Stimulated activated CD4-positive, alpha-beta T cell treated with anti-CD3 and anti-CD28 coated beads, Interleukin-1b, Interleukin-23, amount 100 ng/mL, for 4 hours (primary cell): ENCODE measurements at places on chromosomes 5 and 9.

DNA sequence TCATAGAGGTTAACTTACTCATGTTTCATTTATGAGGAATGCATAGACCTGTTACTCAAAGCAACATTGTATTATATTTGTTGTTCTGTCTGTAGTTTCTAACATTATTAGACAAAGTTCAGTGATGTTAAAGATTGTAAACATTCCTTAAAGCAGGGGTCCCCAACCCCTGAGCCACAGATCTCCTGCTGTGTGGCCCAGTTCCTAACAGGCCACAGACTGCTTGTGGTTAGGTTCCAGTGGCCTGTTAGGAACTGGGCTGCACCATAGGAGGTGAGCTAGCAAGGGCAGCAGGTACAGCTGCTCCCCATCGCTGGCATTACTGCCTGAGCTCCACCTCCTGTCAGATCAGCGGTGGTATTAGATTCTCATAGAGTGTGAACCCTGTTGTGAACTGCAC is 181.1 kb downstream of the KDM4C start:
- DNase-seq: no peak

GRCh38 chr9:28616310-28616709 is 1043.0 kb upstream of the C9orf72 start:
- no peak for DNase-seq

GRCh38 chr9:117021906-117022305 is 334.8 kb downstream of the TRIM32 start:
- no peak for DNase-seq

DNA sequence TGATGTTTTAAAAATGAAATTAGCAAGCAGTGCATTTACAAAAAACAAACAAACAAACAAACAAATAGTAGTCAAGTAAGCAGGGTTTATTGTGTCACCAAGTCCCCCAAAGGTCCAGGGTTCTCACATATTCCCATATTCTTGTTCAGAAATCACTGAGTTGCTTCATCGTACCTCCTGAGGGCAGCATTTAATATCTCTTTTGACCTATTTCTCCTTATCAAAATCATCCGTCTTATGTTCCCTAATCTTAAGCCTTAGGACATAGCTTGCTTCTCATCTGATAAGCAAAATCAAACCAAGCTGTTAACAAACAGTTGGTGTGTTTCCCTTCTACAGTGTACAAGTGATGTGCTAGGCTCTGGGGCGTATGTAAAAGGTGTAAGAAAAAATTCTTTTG is 109.5 kb upstream of the MAN2A1 start:
- DNase-seq: no peak

DNA sequence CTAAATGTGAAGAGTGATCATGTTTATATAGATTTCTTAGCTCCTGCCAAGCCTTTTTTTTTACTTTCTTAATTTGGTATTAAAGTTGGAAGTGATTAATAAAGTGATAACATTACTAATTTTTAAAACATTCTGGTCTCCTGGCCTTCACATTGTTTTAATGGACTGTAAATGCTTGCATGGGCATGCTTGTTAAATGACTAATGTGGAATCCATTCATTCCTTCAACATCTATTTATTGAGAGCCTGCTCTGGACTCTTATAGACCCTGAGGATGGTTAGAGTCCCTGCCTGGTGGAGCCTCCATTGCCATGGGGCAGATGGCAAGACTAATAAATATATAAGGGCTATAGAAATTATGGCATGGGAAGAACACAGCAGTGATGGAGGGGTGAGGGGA is 103.5 kb downstream of the NTRK2 start:
- no peak for DNase-seq

DNA sequence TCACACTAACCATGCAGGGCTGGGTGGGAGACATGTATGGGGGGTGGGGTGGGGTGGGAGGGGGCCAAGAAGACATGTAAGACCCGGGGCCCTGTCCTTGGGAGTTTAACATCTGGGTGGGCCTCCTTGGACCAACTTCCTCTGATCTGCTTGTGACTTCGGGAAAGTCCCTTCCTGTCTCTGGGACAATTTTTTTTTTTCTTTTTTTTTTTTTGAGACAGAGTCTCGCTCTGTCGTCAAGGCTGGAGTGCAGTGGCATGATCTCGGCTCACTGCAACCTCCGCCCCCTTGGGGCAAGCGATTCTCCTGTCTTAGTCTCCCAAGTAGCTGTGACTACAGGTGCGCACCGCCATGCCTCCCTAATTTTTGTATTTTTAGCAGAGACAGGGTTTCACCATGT is 23.8 kb upstream of the IER5L start:
- DNase-seq: no peak

GRCh38 chr5:96199713-96200183 is 233.3 kb downstream of the PCSK1 start:
- DNase-seq: no peak

- no peak for DNase-seq
These were observed 1266.2 kb upstream of the CDH18 start for GRCh38 chr5:21254161-21254560.

DNA sequence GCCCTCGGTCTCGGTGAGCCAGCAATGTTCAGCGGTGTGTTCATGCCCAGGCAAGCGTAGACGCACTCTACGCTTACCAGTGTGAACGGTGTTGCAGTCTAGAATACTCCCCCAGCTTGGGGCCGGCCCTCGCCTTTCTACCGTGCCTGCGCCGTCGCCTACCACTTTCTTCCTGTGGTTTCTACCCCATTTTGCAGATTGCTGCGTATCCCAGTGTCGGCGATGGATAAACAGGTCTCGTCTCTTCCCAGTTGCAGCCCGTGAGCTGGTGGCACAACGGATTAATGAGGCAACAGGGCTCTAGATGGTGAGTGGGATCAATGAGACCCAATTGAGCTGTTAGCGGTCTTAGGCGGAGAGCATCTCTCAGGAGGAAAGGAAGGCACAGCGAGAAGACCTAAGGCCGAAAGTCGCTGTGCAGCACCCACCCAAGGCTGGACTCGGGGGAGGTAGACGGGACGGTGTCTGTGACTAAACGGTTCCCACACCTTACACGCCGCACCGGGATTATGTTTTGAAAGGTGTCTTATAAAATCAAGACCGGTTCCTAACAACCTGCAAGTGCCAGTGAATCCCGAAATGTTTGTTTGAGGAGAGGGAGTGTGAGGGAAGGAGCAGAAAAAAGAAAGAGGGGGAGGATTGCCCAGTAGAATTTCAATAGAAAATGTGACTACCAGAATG is 5.8 kb downstream of the OTP start:
- no peak for DNase-seq

DNA sequence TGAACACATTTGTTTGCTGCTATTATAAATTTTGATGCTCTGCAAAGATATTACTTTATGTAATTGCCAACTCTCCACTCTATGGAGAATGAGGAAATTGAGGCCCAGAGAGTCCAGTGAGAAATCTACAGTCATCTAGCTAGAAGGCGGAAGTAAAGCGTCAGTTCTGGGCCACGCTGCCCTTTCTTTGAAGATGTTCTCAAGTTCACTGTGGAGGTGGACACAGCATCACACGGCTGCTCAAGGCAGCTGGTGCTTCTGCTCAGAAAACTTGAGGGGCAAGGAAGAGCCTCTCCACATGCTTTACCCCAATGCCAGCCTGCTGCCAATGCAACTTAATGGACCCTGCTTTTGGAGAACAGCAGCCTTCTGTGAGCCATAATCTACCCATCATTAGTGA is 96.3 kb downstream of the TTLL11 start:
- no peak for DNase-seq

DNA sequence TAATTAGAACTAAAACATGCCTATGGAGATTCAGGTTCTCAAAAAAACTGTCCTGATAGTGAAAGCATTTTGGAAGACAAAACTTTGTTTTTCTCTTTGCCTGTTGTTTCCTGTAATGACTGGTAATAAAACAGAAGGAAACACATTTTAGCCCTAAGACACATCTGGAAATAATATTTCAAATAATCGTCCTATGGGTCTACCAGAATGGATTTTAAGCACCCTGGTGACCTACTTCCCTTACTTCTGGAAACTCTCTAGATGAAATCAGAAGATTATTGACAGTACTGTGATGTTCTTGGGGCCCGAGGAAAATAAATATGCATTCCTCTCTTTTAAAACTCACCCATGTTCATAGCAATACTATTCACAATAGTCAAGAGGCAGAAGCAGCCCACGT is 110.1 kb upstream of the TLE4 start:
- no peak for DNase-seq

DNA sequence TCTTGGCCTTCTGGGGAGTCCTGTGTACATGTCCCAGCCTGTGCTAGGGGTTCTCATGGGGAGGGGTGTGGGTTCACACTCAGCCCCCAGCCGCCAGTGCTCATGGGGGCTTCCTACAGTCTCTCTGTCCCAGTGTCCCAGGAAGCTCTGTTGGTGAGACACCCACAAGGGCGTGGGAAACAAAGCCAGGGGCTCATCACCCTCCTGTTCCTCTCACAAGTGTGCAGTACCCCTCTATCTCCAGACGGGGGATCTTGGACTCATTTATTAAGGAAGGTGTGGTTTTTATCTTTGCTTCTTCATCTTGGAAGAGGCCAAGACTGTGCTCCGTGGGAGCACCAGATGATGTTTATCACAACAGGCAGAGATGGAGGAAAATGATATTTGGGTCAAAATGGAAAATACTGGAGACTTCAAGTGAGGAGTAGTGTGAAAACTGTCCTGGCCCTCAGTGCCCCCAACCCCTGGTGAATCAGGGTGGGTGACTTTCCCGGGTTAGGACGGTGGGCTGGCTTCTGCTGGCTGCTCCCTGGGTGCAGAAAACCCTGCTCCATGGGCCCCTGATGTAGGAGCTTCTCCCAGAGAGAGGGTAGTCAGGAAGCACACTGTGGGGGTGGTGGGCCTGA is 15.2 kb downstream of the TMEM171 start:
- DNase-seq: no peak

DNA sequence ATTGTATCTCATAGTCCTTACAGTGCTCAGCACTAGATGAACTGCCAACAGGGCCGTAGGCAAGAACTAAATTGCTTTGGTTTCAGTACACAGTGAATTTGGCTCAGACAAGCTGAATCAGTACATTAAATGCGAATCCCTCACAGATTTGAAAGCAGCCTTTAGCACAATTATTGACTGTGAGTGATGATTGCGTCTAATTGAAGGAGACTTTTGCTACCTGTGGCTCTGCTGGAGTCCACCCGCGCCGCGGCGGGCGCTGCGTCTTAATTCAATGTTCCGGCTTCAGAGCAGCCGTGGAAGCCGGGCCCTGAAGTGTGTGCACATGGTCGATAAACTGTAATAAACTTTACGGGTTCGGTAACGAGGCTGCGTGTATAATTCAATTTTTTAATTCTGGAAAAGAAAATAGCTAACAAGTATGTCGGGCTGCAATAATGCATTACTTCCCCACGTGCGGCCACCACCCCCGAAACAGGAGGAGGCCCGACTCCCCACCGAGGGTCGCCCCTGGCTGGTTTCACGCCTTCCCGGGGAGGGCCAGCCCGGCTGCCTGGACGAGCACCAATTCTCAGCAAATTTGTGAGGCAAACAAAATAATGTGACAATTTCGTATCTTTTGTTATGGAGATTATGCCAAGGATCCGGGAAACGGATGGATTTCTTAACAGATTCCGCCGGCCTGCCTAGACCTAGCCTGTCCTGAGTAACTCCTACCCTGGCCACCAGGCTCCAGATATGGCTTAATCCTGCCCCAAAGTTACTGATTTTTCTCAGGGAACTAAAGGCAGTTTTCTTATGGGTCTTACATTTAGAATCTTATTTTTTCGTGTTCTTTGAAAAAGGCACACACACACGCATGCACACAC is 269.4 kb upstream of the IRX1 start:
- DNase-seq: no peak

DNA sequence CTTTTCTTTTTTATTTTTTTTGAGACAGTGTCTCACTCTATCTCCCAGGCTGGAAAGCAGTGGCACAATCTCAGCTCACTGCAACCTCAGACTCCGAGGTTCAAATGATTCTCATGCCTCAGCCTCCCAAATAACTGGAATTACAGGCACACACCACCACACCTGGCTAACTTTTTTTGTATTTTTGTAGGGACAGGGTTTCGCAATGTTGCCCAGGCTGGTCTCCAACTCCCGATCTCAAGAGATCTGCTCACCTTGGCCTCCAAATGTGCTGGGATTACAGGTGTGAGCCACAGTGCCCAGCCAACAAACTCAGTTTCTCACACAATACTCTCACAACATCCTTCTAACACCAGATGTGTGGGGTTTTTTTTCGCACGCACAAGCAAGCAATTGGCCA is 22.1 kb downstream of the AFF4 start:
- DNase-seq: no peak

DNA sequence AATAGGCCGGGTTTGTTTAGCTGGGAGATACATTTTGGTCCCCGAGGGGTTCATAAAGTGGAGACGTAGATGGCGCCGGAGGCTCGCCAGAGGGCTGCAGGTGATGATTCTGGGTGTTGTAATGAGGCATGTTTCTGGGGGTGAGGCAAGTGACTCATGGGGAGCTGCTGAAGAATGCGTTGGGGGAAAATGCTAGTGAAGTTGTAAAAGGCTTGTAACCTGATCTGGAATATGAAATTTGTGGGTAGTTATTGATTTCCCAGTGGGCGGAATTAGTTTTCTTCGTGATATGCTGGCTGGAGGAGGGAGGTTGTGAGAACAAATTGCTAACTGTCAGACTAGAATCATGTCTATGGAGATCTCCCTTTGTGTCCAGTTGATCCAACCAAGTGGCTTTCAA is 158.3 kb downstream of the DOCK2 start:
- DNase-seq: no peak

DNA sequence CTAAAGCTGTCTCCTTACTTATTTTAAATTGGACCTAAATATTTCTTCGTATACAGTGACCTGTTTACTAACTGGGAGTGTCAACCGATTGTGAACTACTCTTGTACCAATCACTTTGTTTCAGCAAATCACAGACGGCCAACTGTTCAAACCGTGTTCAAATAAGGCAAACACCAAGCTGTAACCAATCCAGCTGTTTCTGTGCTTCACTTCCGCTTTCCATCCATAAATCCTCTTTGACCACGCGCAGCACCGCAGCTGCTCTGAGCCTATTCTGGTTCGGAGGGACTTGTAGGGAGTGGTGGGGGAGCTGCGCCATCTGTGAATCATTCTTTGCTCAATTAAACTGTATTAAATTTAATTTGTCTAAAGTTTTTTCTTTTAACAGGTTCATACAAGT is 4.8 kb upstream of the FAM240B start:
- no peak for DNase-seq

- DNase-seq: no peak
These were observed 561.4 kb downstream of the BNC2 start for GRCh38 chr9:16309082-16309468.

DNA sequence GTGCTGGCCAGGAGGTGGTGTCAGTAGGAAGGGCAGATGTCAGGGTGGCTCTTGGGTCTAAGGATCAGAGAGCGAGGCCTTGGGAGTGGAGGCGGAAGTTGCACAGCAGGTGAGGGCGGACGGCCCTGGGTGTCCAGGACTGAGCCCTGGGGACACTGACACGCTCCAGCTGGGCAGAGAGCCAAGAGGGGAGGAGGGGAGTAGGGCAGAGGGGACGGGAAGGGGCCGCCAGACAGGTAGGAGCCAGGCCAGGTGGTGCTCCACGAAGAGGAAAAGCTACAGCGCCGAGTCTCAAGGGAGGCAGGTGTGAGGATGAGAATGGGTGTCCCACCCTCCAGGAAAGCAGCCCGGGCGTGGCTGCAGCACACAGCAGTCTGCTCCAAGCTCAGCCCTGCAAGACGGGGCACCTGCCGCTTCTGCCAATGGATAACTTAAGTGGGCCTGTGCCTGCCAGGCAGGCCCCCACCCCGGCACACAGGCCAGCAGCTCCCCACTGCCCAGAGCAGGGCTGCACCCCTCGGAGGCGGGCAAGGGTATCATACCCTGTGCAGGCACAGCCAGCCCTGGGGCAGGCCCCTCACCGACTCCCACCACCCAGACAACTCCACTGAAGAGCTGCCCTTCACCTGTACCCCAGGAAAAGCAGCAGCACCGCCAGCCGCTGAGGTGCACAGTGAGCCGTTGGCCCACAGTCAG is 4.9 kb downstream of the TPRN start:
- no peak for DNase-seq

- no peak for DNase-seq
These were observed 19.7 kb upstream of the MOB3B start for GRCh38 chr9:27549196-27549755.
